ENCODE measurements at places on chromosomes 7 and 10. TPM values are rescaled to one million over a fixed set of nuclear protein-coding genes. Genes with fewer than 3 reads are reported as not detected.

The ZP3 gene
- total RNA-seq, result 3.8 TPM

The PLAU gene
- total RNA-seq, result 8.4 TPM

DNA sequence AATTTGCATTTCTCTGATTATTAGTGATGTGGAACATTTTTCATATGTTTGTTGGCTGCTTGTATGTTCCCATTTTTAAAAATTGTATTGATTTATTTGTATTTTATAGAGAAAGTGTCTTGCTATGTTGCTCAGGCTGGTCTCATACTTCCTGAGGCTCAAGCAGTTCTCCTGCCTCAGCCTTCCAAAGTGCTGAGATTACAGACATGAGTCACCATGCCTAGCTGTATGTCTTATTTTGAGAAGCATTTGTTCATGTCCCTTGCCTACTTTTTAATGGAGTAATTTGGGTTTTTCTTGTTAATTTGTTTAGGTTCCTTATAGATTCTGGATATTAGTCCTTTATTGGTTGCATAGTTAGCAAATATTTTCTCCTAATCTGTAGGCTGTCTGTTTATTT lies 214.2 kb upstream of the KAT6B start:
- no peaks in the 10 kb centered on the region for H3K27me3 ChIP-seq
- H3K27ac ChIP-seq, result no peak overlapping the region
- H3K4me3 ChIP-seq, result no peak overlapping the region
- DNase-seq, result no peak

DNA sequence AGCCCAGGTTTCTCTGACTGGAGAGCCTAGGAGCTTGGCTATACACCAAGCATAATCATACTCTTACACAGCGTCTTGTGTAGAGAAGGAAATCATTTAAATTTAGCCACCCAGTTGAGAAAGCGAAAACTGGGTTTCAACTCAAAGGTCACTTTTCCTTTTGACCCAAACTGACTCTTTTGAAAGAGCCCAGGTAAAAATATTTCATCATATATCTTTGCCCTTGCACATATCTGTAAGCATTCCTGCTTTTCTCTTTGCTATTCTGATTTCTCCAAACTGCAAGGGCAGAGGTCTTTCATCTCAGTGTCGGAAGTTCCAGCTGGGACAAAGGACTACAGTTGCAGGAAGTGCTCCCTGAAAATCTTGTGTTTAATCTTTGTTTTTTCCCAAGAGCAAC lies 22.0 kb upstream of the ABCB4 start:
- H3K36me3 ChIP-seq, result no peaks in the 10 kb centered on the region
- no peak overlapping the region for H3K27ac ChIP-seq
- H3K27me3 ChIP-seq, result no peaks in the 10 kb centered on the region
- no peaks in the 10 kb centered on the region for H3K4me1 ChIP-seq
- no peak overlapping the region for H3K4me3 ChIP-seq
- no peak for DNase-seq

- H3K27me3 ChIP-seq, result no peaks in the 10 kb centered on the region
- no peak for DNase-seq
- H3K36me3 ChIP-seq, result no peaks in the 10 kb centered on the region
- no peak overlapping the region for H3K4me3 ChIP-seq
- H3K27ac ChIP-seq, result no peak overlapping the region
- H3K4me1 ChIP-seq, result peaks cover 47% of the 10 kb centered on the region
Observed at GRCh38 chr10:129694184-129694583, 227.1 kb downstream of the MGMT start.

- H3K4me3 ChIP-seq, result no peak overlapping the region
- no peak overlapping the region for H3K27ac ChIP-seq
- H3K4me1 ChIP-seq, result no peaks in the 10 kb centered on the region
Observed at GRCh38 chr10:15601819-15602218, 117.9 kb downstream of the ITGA8 start.
